Activated CD8-positive, alpha-beta memory T cell treated with anti-CD3 and anti-CD28 coated beads for 1 hour (primary cell): ENCODE measurements at places on chromosomes 7 and 10.

- no peak for DNase-seq
Measured at GRCh38 chr7:139899328-139899955, 70.4 kb downstream of the TBXAS1 start.

GRCh38 chr7:135755351-135755753 is 6.7 kb upstream of the FAM180A start:
- no peak for DNase-seq

DNA sequence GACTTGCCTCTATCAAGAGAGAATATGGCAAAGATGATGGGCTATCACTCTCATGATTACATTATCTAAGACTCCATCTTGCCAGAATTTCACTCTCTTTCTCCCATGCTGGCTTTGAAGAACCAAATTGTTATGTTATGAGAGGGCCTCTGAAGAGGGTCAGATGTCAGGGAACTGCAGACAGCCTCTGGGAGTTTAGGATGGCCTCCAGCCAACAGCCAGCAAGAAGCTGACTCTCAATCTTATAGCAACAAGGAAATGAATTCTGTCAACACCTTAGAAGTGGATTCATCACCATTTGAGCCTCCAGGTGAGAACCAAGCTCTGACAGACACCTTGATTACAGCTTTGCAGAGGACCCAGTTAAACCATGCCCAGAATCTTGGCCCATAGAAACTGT is 33.6 kb downstream of the ZNF22 start:
- DNase-seq = no peak

DNA sequence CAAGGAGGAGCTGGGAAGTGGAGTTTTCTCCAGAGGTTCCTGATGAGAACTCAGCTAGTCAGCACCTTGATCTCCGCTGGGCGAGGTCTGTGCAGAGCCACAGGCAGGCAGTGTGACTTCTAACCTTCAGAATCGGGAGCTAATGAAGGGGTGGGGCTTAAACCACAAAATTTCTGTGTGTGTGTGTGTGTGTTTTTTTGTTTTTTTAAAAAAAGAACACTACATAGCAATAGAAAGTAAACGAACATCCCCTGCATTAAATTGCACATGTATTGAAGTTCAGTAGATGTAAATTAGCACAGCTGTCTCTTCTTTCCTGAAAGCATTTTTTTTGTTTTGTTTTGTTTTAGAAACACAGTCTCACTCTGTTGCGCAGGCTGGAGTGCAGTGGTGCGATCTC is 46.2 kb downstream of the RBM17 start:
- DNase-seq = no peak

GRCh38 chr10:79380946-79381721 is 33.9 kb downstream of the PPIF start:
- DNase-seq = no peak

DNA sequence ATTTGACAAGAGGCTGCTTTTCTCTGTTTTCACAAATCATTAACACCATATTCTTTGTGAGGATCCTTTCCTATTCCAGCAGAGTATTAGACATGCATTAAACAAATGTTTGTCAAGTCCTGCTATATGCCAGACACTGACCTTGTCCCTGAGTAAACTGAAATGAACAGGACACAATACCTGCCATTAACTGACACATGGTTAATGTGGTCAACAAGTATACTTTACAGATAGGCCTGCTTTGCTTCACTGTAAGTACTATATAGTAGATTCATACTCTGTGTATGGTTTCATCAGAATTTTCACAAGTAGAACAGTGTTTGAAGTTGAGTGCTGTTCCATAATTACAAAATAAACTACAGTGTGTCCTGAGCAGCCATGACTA is 5.9 kb downstream of the TNKS2 start:
- DNase-seq = no peak

GRCh38 chr10:61883371-61884025 is 18.0 kb upstream of the ARID5B start:
- DNase-seq = no peak

GRCh38 chr10:69272624-69273023 is 5.7 kb upstream of the HK1 start:
- DNase-seq = no peak

DNA sequence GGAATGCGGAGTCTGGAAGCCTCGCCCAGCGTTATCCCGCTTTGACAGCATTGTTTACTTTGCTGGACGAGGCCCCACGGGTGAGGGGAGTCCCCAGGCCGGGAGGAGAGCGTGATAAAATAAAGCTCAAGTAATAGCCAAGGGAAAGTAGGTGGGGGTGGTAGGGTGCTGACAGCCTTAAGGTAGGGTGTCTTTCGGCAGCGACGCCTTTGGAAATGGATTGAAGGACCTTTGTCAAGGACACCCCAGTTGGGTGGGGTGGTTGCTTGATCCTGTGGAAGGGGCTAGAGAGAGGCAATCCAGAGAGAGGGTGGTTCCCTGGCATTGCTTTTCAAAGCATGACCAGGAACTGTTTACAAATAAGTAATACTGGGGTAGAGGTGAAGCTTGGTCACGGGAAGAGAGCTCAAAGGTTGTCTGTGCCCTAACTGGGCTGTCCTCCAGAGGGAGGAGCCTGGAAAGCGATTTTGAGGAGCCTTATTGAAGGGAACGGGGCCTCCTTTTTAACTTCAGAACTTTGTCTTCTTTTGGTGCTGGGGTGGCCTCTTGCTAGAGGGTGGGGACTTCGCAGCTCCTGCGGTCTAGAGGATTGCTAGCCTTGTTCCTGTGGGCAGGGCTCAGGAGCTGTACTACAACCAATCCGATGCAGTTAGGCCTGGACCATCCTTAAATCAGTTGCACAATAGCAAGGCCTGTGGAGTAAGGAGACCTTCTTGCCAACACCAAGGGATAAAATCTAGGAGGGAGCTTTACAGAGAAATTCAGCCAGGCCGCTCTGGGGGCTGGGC is 1.3 kb downstream of the EIF4EBP2 start:
- DNase-seq = no peak

GRCh38 chr7:27575613-27576012 is 87.1 kb downstream of the HIBADH start:
- DNase-seq = no peak

GRCh38 chr10:97765201-97765600 is 6.6 kb downstream of the SFRP5 start:
- no peak for DNase-seq

DNA sequence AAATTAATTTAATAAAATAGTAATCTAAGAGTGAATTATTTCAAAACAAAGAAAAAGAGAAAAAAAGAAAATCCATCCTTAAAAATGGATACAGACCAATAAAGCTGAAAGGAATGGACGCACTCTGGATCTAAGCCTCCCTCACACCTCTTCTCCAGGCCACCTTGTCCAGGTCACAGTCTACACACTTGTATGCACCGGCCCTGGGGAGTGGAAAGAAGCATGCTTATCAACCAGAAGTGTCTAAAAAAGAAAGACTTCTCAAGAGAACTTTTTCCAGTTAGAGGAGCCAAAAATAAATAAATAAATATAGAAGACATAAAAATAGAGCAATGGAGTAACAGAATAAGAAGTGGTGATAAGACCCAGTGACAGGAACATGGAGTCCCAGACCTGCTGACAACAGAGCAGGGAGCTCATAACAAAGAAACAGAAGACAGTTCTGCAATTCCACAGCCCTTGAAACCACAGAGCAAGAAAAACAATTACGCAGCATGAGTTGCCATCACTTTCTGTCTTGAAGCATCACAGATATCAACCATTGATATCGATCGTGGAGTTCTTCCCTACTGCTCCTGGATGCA is 311.7 kb upstream of the NFE2L3 start:
- DNase-seq = no peak

DNA sequence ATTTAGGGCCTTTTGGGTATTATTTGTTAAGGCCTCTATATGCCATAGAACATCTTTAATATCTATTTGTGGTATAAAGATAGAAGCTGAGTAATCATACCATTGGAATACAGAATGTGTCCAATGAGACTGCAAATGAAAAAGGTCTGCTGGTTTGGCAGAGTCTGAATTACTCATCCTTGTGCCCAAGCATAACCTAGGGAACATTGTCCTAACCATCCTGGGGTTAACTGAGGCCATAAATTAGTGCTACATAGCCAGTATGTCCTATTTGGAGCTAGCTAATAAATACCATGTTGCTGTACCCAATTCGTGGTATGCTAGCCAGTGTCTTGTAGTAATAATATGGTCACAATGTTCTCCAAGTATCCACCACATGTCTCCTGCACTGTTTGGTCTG is 117.1 kb downstream of the ANKRD26 start:
- DNase-seq = no peak

DNA sequence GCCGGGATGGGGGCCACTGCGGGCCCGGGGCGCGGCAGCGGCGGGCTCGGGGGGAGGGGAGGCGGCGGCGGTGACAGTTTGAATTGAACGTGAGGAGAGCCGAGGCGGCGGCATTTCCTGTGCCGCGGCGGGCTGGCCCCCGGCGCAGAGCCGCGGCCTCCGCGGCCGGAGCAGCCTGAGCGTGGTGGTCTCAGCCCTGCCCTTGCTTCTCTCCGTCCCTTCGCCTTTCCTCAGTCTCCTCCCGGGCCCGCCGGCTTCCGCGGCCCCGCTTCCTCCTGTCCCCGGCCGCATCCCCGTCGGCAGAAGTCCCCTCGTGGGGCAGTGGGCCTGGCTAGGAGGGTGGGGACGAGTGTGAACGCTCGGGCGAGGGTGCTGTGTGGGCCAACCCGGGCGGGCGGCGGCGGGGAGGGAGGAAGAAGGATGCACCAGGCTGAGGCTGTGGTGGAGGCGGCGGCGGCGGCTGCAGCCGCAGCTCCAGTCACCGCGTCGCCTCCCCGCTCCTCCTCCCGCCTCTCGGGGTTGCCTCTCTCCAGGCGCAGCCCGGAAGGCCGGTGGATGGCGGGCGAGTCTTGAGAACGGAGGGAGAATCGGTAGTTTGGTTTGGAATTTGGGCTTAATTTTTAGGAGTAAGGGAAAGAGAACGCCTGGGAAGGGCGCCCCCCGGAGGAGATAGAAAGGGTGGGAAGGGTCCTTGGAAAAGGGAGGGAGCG is 690 bp downstream of the SEPTIN7 start:
- DNase-seq = peak; percentile 56

GRCh38 chr7:43878867-43879266 is 9.6 kb upstream of the MRPS24 start:
- no peak for DNase-seq

DNA sequence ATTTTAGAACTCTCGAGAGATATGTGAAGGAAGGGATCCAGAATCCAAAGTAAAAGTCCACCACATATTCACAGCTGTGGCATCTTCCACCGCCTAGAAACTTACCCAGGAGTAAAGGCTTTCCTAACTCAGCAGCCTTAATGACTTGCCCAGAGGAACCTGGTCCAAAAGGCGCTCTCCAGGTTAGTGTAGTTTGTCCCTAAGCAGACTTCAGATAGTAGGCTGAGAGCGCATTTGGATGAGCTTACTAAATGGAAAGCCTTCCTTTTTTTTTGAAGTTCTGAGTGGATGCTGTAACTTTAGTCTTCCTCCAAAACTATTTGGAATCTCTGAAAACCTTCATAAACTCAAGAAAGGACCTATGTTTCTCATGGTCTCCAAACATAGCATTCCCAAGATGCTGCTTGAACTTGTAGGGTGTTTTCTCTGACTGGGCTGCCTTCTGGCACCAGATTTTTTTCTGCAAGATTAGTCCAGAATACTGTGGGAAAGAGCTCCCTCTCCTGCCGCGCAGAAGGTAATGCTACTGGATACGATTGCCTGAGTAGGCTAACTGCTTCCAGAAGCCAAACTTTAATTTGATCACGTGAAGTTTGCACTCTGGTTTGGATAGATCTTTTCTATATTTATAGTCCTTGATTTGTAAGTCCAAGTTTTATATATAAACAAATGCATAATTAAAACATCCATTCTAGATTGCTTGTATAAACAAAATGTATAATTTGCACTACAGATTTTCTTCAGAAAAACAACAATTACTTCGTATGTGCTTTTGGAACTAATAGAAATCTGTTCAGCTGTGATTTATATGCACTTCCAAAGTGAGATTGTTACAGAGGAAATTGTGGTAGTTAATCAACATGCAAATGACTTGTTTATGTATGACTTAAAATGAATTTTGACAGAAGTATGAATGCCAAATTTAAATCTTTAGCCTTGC is 19.6 kb upstream of the GPR37 start:
- DNase-seq = no peak

DNA sequence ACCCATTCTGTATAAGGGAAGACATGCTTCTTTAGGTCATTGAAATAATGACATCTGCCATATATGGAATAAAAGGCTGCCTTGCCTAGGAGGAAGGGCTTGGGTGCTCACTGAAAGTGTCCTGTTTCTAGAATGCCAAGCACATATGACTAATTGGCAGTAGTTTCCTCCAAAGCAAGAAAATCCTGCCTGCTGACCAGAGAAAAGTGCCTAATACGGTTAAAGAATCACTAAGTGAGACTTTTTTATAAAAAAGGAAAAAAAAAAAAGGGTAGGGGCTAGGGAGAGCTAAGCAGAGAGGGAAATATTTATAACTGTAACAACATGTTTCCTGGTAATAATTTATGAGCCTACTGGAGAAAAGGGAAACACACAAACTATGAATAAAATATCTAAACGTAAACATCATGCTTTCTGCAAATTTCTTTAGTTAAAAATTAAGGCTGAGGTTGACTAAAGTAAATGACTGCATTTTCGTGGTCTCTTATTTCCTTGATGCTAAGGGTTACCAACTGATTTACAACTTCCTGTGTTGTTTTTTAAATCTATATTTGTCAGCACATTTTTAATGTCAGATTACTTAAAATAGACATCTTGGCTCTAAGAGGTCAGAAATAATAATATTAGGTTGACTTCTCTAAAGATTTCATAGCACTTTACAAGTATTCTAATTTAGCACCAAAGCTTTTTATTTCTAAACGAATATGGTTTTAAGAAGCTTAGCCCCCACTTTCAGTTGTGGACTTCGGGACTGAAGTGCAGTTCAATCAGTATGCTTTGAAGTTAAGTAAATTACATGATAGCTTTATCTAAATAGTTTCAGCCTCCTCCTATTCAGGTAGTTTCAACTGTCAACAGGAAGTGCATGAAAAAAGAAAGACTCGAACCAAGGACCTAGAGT is 89.6 kb downstream of the CABCOCO1 start:
- no peak for DNase-seq

DNA sequence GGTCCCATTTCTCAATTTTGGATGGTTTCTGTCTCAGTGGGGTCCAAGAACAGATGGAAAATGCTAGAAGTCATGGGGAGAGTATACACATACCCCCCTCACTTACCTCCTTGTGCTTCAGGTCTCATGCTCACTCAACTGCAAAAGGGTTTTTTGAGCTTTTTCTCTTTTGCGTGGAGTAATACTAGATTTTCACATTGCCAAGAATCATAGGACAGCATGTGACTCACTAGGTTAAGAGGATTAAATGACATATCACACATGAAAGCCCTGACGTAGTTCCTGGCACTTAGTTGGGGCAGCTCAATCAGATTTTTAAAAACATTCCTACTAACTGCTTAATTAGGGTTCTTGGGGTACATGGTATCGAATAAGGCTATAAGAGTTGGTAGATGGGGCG is 4.5 kb downstream of the PI4K2A start:
- no peak for DNase-seq
